ENCODE measurements at places on chromosomes 11 and 22.

- no peak for DNase-seq
Observed at GRCh38 chr22:23938328-23939016, 22.5 kb downstream of the GSTT2B start.

DNA sequence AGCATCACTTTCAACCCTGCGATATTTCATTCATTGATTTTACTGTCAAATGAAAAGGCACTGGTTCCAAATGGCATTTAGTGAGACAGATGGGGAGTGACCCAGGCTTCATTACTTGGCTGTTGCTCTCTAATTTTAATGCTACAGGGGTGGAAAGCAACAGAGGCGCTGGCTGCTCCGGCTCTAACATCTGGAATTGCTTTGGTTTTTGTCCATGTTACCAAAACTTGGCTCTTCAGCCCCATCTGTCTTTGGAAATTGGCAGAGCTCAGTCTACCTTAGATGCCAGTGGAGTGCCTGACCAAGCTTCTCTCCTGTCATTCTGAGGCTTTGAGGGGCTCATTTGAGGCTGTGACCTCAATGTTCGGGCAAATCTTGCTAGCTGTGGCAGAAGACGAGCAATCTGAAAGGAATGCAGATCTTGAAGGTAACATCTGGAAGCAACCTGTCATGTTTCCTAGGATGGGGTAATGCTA is 409.5 kb upstream of the SYN3 start:
- DNase-seq = no peak

DNA sequence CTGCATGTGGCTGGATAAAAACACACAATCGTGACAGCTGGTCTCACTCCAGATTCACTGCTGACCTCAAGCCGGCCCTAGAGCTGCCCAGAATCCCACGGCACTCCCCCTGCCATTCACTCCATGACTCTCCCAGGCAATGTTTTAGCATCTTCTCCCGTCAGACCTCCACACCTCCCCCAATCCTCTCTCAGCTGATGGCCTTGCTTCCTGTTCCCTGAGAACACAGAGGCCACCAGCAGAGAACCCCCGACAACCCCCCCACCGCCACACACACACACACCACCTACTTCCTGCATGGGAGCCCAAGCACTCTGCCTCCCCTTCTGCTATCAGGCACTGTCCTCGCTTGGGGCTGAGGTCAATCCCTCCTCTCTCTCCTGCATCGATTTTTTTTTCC is 9.3 kb downstream of the TNKS1BP1 start:
- DNase-seq = peak; percentile 89

GRCh38 chr11:14386895-14387480 is 28.0 kb upstream of the RRAS2 start:
- DNase-seq = peak; percentile 81

DNA sequence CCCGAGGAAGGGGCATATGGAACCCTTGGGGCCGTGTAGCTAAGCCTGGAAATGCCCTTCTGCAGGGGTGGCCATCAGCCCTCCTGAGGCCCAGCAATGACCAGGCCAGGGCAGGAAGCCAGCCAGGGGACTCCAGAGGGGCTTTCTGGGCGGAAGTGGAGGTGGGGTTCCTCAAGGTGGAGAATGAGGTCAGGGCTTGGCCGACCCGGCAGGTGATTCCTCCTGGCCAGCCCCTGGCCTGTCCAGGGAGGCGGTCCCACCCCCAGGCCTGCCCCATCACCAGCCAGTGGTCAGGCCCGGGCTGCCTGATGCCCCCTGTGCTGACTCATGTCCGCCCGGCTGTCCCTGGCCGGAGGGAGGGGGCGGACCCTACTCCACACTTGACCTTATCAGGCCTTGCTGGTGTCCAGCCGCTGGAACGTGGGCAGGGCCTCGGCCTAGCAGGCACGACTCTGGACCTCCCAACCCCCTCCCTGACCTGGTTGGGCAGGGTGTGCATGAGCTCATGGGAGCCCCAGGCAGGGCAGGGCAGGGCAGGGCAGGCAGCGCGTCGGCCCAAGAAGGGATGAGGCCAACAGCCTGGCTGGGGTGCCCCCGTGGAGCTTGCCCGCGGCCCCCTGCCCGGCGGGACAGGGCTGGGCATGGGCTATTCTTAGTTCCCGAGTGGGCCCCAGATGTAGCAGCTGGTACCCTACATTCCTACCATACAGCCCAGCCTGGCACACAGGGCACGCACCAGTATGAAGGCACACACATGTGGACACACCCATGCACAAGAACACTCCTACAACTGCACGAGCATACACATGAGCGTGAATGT is 35.9 kb downstream of the RPL3 start:
- peak; percentile 61 for DNase-seq

DNA sequence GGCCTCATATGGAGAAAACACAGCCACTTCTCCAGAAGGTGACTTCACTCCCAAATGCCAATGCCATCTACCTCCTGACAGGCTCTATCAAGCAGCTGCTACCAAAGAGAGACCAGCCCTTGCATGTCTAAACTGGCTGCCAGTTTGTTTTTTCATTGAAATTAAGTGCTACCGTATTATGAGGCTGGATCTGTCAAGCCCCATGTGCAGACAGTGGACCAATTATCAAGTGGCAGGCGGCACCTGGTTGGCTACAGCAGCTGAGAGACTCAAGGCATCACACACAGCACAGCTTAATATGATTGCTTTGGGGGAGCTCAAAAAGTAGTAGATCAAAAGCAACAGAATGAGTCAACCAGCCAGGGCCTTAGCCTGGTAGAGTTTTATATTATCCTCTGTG is 1293.0 kb upstream of the TENM4 start:
- no peak for DNase-seq

- DNase-seq = no peak
Observed at GRCh38 chr22:39809772-39810557, 83.6 kb downstream of the ENTHD1 start.

GRCh38 chr11:65610404-65610803 is 3.6 kb downstream of the MAP3K11 start:
- DNase-seq = no peak
